Jurkat, Clone E6-1 (cell line): ENCODE measurements at places on chromosomes 3 and 15.

GRCh38 chr3:120418866-120419490 lies 31.8 kb downstream of the FSTL1 start:
- DNase-seq, result peak; percentile 66

- no peak for DNase-seq
Observed at GRCh38 chr3:39751286-39751685, 58.1 kb upstream of the MYRIP start.

GRCh38 chr3:152176998-152177397 lies 91.7 kb upstream of the MBNL1 start:
- no peak for DNase-seq

DNA sequence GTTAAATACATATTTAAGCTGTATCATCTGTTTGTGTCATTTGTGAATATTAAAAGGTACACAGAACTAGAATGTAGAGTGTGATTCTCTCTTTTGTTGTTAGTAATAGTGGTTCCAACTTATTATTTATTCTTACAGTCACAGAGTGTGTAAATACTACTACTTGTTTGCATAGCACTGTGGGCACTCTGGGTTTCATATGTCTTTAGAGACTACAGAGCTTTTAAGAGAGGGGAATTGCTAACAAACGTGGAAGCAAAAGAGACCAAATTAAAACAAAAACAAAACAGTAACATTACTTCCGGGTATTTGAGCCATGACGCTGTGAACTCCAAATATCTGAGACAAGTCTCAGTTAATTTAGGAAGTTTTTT lies 828.0 kb upstream of the DPPA4 start:
- DNase-seq, result no peak

GRCh38 chr3:10845001-10845761 lies 29.2 kb downstream of the SLC6A11 start:
- DNase-seq, result no peak

- DNase-seq, result no peak
Observed at GRCh38 chr3:186693843-186694242, 23.3 kb upstream of the KNG1 start.

DNA sequence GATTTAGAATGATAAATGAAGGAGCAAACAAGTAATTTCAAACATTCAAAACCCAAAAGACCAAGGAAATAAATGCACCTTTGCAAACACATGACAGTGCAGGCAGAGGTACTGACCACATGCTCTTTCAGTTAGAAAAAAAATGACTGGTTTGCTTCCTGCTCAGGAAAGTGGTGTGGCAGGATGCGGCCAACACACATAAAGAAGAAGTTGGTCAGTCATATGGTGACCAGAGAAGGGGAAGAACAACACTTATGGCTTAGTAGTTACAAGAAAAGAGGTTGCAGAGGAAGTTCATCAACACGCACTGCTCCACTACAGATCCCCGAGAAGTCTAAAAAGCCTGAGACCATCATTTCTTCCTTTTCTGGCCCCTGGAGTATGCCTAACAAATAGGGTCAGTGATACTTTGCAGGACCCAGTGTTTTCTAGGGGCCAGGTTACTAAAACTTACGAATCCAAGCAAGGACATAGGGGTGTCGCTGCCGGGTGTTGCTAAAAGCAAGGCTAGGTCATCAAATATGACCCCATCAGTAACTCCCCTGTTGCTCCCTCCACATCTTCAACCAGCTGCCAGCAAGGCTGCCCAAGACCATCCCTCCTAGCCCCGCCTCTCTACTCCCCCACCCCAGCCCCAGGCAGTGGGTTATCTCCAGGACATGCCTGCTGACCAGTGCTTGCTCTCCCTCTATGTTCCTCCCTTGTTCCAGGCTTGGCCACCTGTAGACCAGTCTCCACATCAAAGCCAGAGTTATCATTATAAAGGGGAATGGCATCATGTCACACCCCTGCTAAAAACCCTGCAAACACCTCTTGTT lies 11.2 kb downstream of the ATP8B4 start:
- DNase-seq, result no peak

GRCh38 chr3:82055792-82056191 lies 294.3 kb upstream of the GBE1 start:
- DNase-seq, result no peak

GRCh38 chr3:71088019-71088708 lies 495.4 kb downstream of the FOXP1 start:
- no peak for DNase-seq

- no peak for DNase-seq
Observed at GRCh38 chr3:77412021-77412438, 372.1 kb downstream of the ROBO2 start.

GRCh38 chr15:45630917-45631691 lies 3.7 kb upstream of the SQOR start:
- no peak for DNase-seq

DNA sequence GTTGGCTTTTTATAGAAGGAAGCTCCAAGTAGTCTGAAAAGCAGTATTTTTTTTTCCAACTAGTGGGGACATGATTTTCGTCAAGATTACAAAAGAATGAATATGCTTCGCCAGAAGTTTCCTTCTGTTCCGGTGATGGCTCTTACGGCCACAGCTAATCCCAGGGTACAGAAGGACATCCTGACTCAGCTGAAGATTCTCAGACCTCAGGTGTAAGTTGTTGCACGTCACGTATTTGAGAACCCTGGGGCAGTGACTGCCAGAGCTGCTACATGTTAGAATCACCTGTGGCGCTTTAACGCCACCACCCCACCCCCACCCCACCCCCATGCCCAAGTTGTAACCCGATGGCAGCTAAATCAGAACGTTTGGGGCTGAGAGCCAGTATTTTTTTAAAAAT lies 52.2 kb downstream of the BLM start:
- DNase-seq, result no peak

- no peak for DNase-seq
Observed at GRCh38 chr3:8607234-8608040, 37.2 kb downstream of the SSUH2 start.
